Stimulated activated CD8-positive, alpha-beta memory T cell treated with anti-CD3 and anti-CD28 coated beads, Interleukin-15, amount 100 ng/mL, for 24 hours (primary cell): ENCODE measurements at places on chromosomes 4 and X.

- DNase-seq = no peak
Measured at GRCh38 chr4:24858026-24858425, 54.8 kb downstream of the CCDC149 start.

- no peak for DNase-seq
Measured at GRCh38 chr4:15976456-15977447, 13.8 kb upstream of the FGFBP2 start.

- DNase-seq = no peak
Measured at GRCh38 chrX:108359806-108360602, 78.2 kb downstream of the COL4A6 start.

- DNase-seq = no peak
Measured at GRCh38 chrX:71252221-71252620, 1.7 kb downstream of the ZMYM3 start.

- DNase-seq = no peak
Measured at GRCh38 chr4:168498251-168498650, 1.4 kb downstream of the PALLD start.
